Placental pericyte (primary cell): ENCODE measurements at places on chromosomes 4 and X. TPM values are rescaled to one million over a fixed set of nuclear protein-coding genes. Genes with fewer than 3 reads are reported as not detected.

The GNL3L gene
- total RNA-seq, result 40.7 and 64.6 TPM in 2 replicates

The TMEM156 gene
- 2.2 and 3.7 TPM in 2 replicates for total RNA-seq

The CD40LG gene
- total RNA-seq, result not detected in 2 replicates

The RIBC1 gene
- total RNA-seq, result 0.14 and 0.66 TPM in 2 replicates

The MGAT4D gene
- not detected in 2 replicates for total RNA-seq

The EGF gene
- total RNA-seq, result 0.22 and 1.6 TPM in 2 replicates

The ZCCHC12 gene
- total RNA-seq, result 0.14 TPM in 1 of 2 replicates, not detected in the other
